ENCODE measurements at places on chromosomes 1 and 21. TPM values are rescaled to one million over a fixed set of nuclear protein-coding genes. Genes with fewer than 3 reads are reported as not detected.

Gene RUNX3
- 0.51 TPM for polyA plus RNA-seq

Gene SPRR1A
- not detected for polyA plus RNA-seq

GRCh38 chr1:36771240-36771639, 263.1 kb downstream of the GRIK3 start:
- DNase-seq, result no peak

DNA sequence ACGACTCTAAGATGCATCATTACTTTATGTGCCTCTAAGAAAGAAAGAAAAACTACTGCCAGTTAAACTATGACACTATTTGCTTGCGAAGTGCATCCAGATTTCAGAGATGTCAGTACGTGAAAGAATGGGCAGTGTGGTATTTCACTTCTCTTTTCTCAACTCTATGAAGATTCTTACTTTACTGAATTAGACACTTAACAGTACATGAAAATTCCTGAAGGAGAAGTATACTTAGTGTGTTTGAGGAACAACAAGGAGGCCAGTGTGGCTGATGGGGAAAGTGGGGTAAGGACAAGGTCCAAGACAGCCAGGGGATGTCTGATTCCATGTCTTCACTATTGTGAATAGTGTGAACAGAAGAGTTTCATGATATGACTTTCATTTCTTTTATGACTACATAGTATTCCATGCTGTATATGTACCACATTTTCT, 53.9 kb upstream of the HSD17B7 start:
- DNase-seq, result no peak

- no peak for DNase-seq
Observed at GRCh38 chr1:168468042-168468809, 75.6 kb downstream of the XCL2 start.

Gene COL9A2
- 19.2 TPM for polyA plus RNA-seq

Gene RIPPLY3
- 1.6 TPM for polyA plus RNA-seq

Gene CHODL
- polyA plus RNA-seq, result 72.6 TPM

DNA sequence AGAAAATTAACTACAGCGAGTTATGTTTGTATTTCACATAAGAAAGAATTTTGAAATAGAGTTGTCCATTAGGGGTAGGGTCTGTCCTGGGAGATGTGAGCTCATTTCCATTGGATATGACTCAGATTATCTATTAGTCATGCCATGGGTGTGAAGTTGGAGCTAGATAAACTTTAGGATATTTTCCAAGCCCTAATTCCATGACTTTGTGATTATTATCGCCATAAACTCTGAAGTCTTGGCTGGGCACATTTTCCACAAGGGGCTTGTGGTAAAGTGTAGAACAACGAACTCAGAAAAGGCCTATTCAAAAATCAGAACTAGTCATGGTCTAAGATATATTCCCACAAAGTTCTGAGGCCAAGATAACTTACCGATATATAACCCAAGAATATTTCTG, 396.6 kb downstream of the DPYD start:
- DNase-seq, result no peak

DNA sequence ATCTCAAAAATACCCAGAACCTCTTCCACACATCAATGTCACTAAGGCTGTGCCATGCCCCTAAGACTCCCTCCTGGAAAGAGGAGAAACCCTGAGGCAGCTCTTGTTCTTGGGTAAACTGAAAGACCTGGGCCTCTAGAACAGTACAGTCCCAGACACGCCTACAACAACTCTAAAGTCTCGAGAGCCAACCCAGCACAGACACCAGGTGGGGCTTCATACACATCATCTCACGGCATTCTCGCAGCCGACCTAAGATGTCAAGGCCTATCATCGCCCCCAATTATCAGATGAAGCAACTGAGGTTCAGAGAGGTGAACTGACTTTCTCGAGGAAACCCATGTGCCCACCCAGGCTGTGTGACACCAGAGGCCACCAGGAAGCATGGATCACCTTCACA, 70.6 kb downstream of the MRPL37 start:
- DNase-seq, result no peak

GRCh38 chr1:111633736-111634247, 14.2 kb downstream of the RAP1A start:
- DNase-seq, result no peak

Gene ATAD3C
- polyA plus RNA-seq, result 3.7 TPM

- DNase-seq, result no peak
Observed at GRCh38 chr1:193062698-193063463, 3.5 kb downstream of the RO60 start.

GRCh38 chr1:36818771-36819170, 215.5 kb downstream of the GRIK3 start:
- DNase-seq, result no peak

- DNase-seq, result no peak
Observed at GRCh38 chr21:42829954-42830353, 49.4 kb downstream of the WDR4 start.

DNA sequence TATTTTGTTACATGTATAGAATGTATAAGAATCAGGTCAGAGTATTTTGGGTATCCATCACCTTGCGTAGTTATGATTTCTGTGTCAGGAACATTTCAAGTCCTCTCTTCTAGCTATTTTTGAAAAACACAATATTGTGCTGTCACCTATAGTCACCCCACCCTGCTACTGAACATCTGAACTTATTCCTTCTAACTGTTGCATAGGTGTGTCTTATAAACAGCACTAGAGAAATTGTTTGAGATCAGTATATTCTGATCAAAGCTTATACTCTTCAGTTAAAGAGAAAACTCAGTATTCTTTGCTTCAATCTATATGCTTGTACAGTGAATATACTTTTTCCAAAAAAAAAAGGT, 96.0 kb downstream of the ASH1L start:
- DNase-seq, result no peak

Gene TCHH
- 0.07 TPM for polyA plus RNA-seq

GRCh38 chr1:241817956-241818612, 29.9 kb upstream of the EXO1 start:
- DNase-seq, result no peak

DNA sequence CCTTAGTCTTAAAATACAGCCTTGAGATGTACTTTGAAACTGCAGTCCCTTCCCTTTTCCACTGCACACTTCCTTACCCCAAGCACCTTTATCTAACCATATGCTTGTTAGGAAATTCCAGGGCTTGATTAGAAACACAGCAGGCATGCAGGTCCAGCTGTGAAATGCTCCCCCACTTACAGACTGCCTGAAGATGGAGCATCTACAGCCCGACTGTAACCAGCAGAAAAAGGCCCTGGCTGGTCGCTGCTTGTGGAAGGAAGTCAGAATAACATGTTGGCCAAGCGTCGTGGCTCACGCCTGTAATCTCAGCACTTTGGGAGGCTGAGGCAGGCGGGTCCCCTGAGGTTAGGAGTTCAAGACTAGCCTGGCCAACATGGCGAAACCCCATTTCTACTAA, 37.2 kb downstream of the VN1R5 start:
- DNase-seq, result no peak

DNA sequence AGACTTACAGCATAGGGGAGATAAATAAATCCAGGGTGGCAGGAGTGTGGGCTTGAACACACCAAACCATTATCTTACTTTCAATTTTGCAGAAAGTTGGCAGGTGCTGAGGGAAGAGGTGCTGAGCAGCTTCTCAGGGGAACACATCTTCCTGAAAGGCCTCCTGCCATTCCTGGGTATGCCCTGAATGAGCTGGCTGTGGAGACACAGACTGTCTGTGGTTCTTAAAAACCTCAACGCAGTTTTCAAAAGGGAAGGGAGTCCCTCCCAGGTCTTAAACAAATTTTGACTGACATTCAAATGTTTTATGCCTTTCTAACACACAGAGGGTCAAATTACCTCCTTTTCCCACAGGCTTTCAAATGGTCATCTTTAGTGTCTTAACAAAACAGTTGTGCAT, 166.9 kb downstream of the TNFSF18 start:
- no peak for DNase-seq

GRCh38 chr21:25490742-25491141, 116.5 kb downstream of the MRPL39 start:
- DNase-seq, result no peak

- DNase-seq, result no peak
Observed at GRCh38 chr1:80673935-80674597, 1126.7 kb upstream of the ADGRL2 start.

Gene ELOA
- 36.3 TPM for polyA plus RNA-seq

Gene S100A7
- polyA plus RNA-seq, result not detected

Data from left renal cortex interstitium (tissue), 4 donors.